ENCODE measurements at places on chromosomes 16 and 17.

GRCh38 chr17:74110467-74110866 is 93.0 kb upstream of the RPL38 start:
- DNase-seq, result no peak

- DNase-seq, result no peak
Measured at GRCh38 chr17:3710951-3711383, 12.7 kb upstream of the HASPIN start.

- peak; percentile 30 for DNase-seq
Measured at GRCh38 chr17:74569020-74570003, 2.0 kb upstream of the CD300H start.

DNA sequence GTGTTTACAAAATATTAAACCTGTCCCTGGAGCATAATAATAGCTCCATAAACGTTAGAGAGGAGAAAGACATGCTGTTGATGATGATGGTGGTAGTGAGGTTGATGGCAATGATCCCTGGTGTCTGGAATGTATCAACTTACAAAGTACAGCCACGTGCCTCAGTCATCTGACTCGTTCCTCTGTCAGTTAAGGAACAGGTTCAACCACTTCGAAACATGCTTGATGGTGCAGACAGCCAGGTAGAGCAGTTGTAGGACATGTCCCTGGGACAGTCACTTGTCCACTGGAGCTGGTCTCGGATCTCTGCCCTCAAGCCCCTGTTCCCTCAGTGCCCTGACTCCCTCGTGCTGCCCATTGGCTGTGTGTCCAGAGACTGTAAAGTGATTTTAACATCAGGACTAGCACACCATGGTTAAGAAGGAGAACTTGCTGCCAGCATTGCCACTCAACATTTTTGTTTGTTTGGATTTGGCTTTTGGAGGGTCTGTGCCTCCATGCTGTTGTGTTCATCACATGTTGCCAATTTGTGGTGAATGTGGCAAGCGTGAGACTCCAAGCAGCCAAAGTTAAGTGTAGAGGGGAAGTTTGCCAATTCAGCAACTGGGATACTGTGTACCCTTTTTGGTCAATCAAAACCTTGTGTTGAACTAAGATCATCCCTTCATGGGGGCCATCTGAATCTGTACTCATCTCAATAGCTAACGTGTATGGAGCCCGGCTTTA is 16.3 kb upstream of the SALL1 start:
- DNase-seq, result no peak

GRCh38 chr16:58299757-58300349 is 5.0 kb upstream of the PRSS54 start:
- DNase-seq, result no peak

GRCh38 chr17:73267648-73268537 is 6.2 kb upstream of the CPSF4L start:
- DNase-seq, result no peak

All from SK-N-MC (cell line).